ENCODE measurements at places on chromosomes 2 and 18.

DNA sequence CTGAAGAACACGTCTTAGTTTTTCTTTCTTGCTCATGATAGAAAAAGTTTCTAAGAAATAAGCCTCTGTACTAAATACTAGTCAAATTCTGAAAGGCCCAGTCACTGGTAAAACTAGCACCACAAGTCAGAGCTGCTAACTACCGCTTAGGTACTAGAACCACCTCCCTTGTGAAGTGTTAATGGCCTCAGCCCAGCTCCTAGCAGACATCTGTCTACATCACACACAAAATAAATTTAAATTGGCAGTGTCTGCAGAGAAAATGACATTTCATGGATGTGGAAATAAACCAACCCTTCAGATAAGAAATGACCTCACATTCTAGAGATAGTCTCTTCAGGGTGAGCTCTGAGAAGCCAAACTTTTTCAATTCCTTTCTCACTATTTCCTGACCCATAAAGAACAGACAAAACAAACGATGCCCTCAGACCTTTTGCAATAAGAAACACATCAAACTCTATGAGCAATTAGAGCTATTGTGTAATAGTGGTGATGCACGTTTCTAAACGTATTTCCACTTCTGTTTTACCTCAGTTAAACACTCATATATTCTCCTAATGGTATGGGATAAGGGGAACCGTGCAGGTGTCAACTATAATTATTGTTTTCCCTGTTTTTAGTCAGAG lies 70.3 kb upstream of the DSG1 start:
- no peak for DNase-seq

DNA sequence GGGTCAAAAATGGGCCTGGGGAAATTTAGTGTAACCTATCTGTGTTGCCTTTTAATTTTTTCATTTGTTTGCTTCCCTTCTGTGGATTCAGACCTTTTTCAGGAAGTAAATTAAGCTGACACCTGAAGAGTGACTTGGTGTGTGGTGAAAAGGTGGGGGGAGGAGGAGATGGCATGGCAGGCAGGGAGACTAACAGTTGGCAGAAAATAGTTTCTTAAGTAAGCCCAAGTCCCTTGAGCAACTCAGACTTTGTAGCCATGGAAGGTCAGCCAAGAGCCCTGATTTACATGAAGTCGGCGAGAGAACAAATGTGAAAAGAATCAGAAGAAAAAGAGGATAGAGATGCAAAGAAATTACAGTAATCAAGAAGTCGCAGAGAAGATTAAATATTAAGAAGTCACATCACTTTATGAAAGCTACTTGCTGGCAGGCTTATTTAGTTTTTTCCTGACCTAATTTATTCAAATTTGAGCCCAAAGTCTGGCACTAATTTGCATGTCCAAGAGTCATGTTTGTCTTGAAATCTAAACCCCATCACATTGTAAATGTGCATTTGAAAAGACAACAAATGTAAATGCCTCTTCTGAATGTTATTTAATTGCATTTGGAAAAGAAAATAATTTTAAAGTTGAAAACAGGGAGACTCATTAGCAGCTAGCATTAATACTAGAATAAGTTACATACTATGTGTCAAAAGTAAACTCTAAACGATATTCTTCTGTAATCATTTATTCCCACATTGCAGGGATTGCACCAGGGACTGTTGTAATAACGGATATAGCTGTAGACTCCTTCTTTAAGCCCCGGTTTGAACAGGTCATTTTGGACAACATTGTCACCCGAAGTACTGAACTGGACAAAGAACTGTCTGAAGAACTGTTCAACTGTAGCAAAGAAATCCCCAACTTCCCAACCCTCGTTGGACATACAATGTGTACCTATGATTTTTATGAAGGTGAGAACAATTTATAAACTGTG lies 19.3 kb downstream of the UPP2 start:
- DNase-seq: no peak

DNA sequence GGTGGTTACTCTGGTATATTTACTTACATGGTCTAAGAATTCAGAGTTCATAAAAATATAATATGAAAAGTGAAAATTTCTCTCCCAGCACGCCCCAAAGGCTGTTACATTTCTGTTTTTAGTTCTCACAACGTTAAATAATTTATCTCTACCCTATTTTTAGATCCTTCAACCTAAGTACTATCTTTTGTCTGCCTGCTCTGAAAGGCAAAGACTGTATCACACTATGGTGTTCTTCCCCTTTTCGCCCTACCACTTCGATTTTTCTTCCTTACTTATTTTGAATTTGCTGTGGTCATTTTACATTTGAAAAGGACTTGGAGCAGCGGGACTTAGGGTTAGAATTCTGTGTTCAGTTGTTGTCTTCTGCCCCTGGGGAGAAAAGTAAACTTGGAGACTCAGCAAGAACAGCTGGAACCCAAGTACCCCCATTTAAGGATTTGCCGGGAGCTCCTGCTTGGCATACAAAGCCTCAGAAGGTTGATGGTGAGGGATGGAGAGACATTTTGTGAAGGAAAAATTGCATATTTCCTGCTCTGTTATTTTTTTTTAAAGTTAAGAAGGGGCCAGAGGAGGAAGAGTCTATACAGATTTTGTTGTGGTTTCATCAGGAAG lies 19.0 kb downstream of the ADAM23 start:
- peak; percentile 80 for DNase-seq

DNA sequence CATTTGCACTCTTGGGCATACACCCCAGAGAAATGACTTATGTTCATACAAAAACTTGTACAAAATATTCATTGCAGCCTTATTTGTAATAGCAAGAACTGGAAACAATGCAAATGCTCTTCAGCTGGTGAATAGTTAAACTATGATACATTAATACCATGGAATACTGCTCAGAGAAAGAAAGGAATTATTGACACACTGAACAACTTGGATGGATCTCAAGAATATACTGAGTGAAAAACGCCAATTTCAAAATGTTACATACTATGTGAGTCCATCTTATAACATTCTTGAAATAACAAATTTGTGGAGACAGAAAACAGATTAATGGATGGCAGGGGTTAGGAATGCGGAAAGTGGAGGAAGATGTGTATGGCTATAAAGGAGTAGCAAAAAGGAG lies 17.2 kb downstream of the LNPK start:
- DNase-seq: no peak

DNA sequence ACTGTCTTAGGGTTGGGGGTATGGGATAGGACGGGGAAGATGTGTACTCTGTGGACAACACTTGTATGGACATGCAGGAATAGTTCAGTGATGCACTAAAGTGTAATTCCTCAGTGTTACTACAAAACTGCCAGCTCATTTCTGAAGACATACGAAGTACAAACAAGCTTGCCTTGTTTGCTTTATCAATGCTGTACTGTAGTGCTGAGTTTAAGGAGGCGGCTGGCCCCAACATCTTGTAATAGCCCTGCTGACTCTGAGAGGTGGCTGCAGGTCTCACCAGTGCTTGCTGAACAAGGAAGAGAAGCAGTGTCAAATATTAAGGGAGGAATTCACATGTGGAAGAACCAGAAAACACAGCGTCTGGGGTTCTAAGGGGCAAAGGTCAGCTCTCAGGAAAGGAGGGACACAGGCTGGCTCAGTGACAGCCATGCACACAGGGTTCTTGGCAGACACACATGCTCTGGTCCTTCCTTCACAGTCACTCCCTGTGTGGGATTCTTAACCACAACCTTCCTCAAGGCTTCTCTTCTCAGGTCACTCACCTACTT lies 39.8 kb upstream of the EVA1A start:
- no peak for DNase-seq

DNA sequence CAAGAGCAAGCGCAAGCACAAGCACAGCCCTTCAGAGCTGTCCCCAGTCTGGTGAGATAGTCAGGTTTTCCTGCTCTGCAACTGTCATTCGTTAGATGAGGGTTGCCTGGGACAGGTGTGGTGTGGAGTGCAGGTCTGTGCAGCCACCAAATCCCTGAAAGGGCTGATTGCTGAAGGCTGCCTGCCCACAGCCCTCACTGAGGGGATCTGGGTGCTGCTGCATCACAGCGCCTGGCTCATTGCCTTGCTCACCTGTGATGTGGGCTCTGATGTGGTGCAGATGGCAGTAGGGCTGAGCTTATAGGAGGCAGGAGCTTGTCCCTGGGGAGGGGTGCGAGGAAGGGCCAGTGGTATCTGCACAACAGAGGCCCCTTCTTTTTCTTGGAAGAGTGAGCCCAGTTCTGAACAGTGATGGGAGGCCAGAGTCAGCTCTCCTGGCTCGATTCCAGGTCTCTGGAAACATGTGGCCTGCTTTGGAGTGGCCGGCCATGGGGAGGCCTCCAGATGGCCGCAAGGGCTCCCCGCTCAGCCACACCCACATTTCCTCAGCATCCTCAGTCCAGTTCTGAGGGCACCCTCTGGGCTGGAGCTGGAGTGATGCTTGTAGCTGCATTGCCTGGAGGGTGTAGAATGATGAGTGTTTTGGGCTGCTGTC lies 11.4 kb downstream of the UBE2F start:
- DNase-seq: no peak

- no peak for DNase-seq
Measured at GRCh38 chr2:224211791-224212190, 172.7 kb upstream of the SERPINE2 start.

GRCh38 chr2:46850742-46851141 lies 64.9 kb downstream of the MCFD2 start:
- no peak for DNase-seq

Measured in NT2/D1 (cell line).